ENCODE measurements at places on chromosomes 2 and 18.
A peak's percentile ranks its signal among the peaks of the same experiment; 100 is the strongest.

DNA sequence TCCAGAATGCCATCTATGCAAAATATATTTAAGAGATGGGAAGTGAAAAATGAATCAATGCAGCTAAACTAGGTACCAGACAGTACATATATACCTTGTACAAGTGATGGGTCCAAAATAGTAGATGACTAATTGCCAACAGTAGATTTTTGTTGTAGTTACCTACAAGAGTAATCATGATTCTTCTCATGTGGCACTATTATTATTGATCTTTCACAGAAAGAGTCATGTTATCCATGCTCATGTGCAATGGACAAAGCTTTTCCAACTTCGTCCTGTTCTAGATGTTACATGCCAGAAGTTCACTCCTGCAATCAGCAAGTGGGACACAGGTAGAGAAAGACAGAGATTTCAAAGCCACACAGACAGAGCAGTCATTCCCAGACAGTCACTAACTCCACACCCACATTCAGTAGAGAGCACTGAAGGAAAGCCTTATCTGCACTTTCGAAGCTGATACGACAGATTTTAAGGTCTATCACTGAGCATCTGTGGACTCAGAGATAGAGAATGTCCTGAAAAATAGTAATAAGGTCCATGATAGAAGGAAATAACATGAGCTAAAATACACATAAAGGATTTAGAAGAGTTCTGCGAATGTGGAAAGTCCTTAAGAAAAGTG is 101.6 kb upstream of the ITPRID2 start:
- no peak for DNase-seq

- DNase-seq, result peak; percentile 74
Observed at GRCh38 chr18:55790296-55790695, 202.3 kb upstream of the TCF4 start.

- DNase-seq, result no peak
Observed at GRCh38 chr2:30301551-30301950, 70.2 kb downstream of the LBH start.

GRCh38 chr2:38106405-38107094 is 30.6 kb upstream of the CYP1B1 start:
- peak; percentile 52 for DNase-seq

- no peak for DNase-seq
Observed at GRCh38 chr2:110713513-110714362, 18.6 kb upstream of the ACOXL start.

- peak; percentile 73 for DNase-seq
Observed at GRCh38 chr2:121356058-121356640, 71.1 kb upstream of the TFCP2L1 start.

DNA sequence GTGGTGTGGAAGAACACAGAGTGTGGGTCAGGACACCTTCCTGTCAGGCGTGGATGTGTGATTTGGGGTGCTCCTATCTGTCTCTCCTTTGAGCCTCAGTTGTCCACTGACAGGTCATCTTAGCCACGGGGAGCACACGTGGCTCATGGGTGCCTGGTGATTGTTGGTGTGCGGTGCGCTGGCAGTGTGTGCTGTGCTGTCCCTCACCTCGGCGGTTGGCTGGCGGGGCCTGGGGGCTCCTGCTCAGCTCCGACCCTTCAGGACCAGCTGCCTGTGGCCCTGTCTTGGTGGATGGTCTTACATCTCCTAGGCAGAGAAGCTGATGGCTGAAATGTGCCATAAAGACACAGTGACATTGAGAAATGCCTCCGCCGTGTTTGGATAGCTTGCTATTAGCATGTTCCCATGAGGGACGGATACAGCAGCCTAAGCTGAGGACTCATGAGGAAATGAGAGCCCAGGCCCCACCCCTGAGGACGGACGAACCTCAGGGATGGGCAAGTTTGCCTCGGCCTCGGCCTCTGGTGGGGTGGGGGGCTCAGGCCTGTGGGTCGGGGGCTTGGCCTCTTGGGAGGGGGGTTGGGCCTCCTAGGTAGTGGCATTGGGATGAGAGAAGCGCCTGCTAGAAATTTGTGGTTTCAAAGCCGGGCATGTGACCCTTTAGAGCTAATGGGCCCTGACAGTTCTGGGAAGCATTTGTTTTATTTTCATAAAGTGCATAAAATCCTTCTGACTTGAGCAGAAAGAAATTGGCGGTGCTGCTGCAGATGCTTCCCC is 20.3 kb upstream of the ASB1 start:
- no peak for DNase-seq
